ENCODE measurements at places on chromosomes 1 and 21.
A peak's percentile ranks its signal among the peaks of the same experiment; 100 is the strongest.

GRCh38 chr1:155893389-155894142, 17.6 kb downstream of the RIT1 start:
- DNase-seq = peak; percentile 49

DNA sequence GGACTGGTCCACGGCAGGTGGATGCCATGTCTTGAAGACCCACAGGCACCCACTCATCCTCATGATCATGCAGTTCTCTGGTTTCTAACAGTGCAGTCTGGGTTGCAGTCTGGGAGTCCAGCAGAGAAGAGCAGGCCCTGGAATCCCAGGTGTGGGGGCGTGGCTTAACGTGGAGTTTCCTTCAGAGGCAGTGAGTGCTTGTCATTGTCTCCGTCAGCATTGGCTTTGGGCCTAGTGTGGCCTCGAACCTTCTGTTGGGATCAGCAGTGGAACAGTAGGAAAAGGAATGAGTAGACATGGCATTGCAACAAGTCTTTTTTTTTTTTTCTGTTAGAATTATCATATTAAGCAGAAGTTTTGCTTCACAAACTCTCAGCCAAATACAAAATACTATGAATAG, 12.8 kb downstream of the LGALS8 start:
- DNase-seq = no peak

GRCh38 chr1:6507037-6507428, 15.6 kb upstream of the PLEKHG5 start:
- DNase-seq = no peak

DNA sequence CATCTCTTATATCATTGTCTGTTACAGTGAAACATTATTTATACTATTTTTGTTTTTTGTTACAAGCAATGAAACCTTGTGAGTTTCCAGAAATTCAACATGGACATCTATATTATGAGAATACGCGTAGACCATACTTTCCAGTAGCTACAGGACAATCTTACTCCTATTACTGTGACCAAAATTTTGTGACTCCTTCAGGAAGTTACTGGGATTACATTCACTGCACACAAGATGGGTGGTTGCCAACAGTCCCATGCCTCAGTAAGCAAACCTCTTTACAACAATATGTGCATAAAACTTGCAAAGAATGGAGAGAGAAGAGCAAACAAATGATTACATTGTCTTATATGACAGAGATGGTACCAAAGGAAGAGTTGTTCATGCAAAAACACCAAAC, 22.4 kb downstream of the CFHR4 start:
- DNase-seq = no peak

GRCh38 chr1:29621826-29622435, 385.6 kb downstream of the PTPRU start:
- DNase-seq = no peak

DNA sequence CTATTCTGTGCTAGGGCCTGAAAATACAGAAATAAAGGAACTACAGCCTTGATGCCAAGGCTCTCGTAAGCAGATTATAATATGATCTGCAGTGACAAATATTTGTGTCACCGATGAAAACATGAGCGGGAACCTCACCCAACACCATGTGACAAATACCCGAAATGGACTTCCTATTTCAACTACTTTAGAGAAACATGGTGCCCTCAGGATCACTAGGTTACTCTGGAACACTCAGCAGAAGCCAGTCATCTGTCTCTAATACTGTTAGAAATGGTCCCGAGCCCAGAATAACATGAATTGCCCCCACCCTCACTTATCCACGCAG, 463 bp upstream of the VAMP3 start:
- DNase-seq = no peak

GRCh38 chr1:53979712-53980450, 33.7 kb downstream of the LRRC42 start:
- no peak for DNase-seq

DNA sequence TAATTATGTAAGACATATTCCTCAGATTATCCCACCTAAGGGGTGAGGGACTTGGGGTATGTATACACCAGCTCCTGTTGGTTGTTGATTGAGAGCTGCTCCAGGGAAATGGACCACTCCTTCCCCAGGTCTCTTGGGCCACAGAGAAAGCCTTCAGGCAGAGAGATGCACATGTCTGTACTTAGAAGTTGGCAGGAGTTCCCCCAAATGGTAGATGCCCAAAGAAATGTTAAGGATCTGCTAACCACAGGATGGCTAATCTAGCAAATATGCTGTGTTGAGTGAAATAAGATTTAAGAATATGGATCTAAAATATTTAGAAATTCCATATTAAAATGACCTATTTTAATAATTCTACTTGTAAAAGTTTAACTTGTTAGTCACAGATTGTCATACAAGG, 100.8 kb upstream of the DNAH14 start:
- DNase-seq = no peak

DNA sequence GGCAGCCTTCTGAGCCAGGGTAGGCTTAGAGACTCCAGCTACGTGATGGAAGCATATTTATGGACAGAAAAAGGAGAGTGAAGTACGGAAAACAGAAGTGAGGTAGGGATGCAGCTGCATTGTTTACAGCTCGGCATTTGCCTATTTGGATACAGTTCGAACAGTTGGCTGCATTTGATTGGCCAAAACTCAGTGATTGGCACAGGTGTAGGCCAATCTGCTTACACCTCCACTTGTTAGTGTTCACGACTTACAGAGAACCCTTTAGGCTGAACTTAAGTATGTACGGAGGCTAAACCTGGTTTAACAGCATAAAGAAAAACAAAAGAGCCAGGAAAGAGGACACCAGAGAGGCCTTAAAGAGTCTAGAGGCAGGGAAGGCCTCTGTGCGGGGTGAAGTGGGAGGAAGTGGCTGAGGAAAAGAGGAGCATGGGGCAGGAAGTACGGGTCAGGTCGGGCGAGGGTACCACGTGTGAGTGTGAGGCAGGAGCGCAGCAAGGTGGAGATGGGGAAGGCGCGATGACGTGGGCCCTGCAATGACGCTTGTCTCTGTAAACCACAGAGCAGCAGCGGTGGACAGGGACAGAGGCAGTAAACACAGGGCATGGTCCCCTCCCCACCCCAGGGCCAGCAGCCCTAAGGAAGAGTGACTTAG, 32.0 kb downstream of the RSPH1 start:
- DNase-seq = peak; percentile 13

- no peak for DNase-seq
These were observed at the start of gene S100A8 for GRCh38 chr1:153390938-153391710. Gene S100A8 (minus strand): TSS chr1:153391073. CDS start chr1:153390535, 538 bp downstream.

DNA sequence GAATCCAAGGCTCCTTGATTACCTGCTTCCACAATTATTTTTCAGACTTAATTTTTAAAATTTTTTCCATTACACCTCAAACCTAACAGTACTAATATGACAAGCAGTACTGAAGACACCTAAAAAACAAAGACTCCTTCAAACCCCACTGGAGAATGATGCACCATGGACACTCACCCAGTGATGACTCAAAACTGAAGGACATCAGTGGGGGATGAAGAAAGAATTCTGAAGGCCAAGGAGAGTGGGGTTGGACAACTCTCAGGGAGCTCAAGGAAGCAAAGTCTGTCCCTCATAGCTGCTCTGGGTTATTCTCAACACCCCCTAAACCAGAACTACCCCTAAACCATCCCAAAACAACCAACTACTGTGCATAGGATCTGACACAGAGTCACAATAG, 2.4 kb upstream of the ARHGAP29 start:
- no peak for DNase-seq

DNA sequence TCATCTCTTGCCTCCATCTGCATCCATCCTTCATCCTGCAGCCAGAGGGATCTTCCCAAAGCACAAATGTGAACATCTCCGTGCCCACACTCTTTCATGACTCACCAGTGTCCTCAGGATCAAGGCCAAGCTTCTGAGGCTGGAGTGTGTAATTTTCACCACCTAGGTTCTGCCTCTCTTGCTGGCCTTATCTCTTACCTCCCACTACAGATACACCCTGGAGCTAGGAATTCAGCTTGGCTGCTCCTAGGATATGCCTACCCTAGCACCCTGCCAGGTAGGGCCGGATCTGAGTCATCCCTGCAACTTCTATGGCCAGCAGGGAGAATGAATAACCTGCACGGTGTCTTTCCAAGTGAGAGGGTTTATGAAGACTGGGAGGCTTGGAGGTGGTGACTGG, 208.7 kb upstream of the CSF3R start:
- DNase-seq = no peak

DNA sequence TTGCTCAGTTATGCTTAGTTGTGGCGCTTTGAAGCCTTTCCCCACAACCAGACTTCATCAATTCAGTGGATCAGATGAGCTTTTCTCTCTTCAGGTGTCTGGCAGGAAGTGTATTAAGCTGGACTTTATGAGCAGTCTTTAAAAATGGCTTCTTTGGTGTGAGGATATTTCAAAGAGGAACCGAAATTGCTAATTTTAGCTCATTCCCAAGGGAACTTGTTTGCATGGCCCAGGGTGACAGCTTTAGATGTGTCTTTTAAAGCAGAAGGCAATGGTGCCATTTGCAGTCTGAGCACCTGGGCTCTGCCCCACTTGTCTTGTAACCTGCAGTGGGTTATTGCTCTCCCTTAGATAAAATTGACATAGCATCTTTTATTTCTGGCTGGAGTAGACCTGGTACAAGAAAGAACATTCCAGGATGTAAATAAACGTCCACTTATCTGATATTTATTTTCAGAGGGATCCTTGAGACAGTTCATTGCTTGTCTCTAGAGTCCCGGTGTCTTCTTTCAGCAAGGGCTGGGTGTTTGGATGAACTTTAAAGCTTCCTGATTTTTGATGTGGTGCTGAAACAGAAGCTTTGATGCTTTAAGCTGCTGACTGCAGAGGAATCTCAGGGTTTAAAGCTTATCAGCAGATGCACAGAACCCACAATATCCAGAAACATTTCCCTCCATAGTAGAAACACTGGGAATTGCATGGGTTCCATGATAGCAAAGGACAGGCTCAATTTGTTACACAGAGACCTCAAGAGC, 241.7 kb downstream of the ADGRL2 start:
- no peak for DNase-seq

DNA sequence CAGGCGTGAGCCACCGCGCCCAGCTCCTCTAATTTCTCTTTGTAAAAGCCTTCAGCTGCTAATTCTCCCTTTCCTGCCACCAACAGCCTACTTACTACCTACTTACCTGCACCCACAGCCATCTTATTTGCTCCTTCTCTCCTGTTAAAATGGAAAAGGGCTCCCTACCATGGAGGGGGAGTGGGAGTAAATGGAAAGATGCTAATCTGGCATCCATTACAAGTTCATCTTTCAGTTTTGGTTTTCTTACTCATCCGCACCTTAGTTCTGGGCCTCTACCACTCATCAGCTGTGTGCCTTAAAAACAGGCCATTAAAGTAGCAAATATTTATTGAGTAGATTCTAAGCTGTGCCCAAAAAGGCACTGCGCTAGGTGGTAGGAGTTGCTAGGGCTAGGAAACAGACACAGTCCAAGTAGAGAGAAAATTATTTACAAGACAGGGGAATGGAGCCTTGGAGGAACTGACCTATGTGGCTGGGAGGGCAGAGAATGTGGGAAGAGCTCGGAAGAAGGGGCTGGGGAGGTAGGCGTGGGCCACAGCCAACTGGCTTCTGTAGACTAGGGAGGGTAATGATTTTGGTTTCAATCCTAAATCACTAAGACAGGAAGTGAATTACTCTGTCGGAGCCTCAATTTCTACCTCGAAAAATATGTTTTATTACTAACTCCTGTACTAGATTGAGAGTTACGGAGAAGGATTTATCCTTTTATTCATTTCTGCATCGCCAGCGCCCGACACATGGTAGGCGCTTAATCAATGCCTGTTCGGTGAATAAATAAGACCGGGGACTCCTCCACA, 685 bp upstream of the DDI2 start:
- DNase-seq = no peak

DNA sequence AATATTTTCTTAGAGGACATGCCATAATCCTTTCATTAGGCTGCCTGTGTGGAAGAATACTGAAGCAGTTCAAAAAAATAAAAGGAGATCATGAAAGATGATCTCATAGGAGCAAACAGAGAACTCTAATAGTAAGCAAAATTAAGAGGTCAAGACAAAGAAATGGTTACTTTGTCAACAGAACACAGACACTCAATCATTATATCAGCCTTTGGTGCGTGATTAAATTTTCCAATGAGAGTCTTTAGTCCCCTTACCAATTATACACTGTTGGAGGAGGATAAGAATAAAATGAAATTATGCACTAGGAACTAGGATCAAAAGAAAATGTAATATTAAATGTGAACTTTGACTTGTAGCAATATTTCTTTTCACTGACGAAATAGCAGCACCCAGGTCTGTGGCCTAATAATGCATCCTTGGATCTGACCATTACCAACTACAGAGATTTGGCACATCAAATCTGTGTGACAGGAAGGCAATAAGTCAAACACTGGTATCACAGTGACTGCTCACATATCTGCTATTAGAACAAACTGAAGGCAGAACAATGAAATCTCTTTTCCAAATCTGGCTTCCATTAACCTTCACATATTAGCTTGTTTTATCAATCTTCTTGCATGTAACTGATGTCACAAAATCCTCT, 1812.9 kb downstream of the PLA2G4A start:
- no peak for DNase-seq

DNA sequence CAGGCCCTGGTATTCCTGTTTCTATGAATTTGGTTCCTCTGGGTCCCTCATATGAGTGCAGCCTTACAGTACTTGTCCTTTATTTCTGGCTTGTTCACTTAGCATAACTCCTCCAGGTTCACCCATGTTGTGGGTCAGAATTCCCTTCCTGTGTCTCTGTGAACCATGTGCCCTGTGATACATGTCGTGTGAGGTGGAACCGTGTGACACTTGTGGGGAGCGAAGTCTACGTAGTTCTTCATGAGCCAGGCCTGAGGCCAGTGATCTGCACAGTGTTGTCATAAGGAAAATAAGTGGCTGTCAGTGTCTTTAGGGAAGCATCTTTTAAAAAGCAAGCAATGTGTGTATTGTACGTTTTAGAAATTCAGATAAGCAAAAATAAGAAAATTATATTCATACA, 122.8 kb downstream of the GALNT2 start:
- no peak for DNase-seq

DNA sequence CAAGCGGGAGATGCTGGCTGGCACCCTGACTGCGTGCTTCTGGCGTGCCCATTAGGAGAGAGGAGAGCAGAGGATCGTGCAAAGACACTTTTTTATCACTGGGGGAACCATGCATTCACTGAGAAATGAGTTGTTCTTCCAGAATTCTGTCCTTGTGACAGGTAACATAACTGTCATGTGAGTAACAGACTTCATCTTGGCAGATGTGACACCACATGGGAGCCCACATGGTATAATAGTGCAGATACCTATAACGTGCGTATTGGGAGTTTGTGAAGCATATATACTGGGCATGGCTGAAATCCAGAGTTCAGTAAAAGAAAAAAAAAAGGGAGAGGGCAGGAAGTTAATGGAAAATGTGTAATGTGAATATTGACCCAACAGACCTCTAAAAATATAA, 159.6 kb upstream of the BACE2 start:
- no peak for DNase-seq

Measured in AG04450 (cell line).